Activated naive CD8-positive, alpha-beta T cell treated with anti-CD3 and anti-CD28 coated beads, Interleukin-2, amount 50 U/mL, for 16 hours (primary cell): ENCODE measurements at places on chromosomes 11 and 22.

GRCh38 chr11:68584097-68584496, 100.2 kb upstream of the GAL start:
- DNase-seq, result peak; percentile 25

GRCh38 chr22:21984793-21985192, 2.2 kb upstream of the TOP3B start:
- no peak for DNase-seq

DNA sequence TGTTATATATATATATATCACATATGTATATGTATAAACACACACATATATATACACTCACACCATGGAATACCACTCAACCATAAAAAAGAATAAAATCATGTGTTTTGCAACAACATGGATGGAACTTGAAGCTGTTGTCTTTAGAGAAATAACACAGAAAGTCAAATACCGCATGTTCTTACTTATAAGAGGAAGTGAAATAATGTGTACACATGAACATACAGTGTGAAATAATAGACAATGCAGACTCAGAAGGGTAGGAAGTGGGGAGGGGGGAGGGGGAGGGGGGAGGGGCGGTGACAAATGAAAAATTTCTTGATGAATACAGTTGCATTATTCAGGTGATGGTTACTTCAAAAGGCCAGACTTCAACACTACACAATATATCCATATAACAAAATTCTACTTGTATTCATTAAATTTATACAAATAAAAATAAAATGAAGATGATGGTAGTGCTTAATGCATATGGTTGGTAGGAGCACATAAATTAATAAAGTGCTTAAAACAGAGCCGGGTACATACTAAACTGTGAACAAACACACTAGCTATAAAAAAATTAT, 5.8 kb upstream of the OR5B2 start:
- no peak for DNase-seq

- DNase-seq, result peak; percentile 50
Measured at GRCh38 chr22:37162221-37163095, 12.7 kb upstream of the IL2RB start.

DNA sequence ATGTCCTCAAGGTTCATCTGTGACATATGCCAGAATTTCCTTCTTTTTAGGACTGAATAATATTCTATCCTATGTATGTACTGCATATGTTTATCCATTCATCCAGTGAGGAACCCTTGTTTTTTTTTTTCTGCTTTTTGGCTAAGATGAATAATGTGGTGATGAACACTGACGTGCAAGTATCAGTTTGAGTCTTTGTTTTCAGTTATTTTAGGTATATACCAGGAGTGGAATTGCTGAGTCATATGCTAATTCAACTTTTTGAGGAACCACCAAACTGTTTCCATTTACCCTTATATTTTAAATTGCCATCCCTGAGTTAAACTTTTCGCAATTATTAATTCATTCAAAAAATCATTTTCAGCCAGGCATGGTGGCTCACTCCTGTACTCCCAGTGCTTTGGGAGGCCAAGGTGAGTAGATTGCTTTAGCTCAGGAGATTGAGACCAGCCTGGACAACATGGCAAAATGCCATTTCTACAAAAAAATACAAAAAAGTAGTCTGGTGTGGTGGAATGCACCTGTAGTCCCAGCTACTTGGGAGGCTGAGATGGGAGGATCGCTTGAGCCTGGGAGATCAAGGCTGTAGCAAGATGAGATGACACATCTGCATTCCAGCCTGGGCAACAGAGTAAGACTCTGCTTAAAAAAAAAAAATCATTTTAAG, 64.2 kb downstream of the MICAL2 start:
- no peak for DNase-seq

- DNase-seq, result no peak
Measured at GRCh38 chr11:76835928-76836612, 24.6 kb upstream of the ACER3 start.

- DNase-seq, result no peak
Measured at GRCh38 chr11:111909378-111909777, 2.2 kb downstream of the CRYAB start.

DNA sequence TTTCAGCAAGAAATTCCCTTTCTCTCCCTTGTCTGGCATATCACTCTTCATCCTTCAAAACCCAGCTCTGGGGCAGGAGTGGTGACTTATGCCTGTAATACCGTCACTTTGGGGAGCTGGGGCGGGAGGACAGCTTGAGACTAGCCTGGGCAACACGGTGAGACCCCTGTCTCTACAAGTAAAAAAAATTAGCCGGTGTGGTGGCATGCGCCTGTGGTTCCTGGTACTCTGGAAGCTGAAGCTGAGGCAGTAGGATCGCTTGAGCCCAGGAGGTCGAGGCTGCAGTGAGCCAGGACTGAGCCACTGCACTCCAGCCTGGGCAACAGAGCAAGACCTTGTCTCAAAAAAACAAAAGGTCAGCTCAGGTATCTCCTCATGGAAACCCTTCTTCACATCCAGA, 1.4 kb upstream of the RCE1 start:
- DNase-seq, result no peak

DNA sequence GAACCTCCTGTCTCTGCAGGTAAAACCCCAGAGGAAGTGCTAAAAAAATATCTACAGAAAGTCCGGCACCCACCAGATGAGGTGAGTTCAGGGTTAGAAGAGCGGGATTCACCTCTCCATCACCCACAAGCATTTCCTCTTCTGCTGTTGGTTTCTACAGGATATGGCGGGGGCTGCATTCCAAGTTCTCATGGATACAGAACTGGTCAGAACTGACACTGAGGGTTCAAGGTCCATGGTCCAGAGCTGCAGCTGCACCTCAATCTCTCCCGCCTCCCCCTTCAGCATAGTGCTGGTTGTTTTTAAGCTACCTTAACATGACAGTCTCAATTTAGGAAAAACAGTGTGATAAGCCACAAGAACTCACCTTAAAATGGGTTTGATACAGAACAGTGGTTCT, 19.2 kb downstream of the DTX4 start:
- DNase-seq, result no peak

GRCh38 chr11:59173964-59174663, 2.2 kb downstream of the DTX4 start:
- DNase-seq, result no peak

DNA sequence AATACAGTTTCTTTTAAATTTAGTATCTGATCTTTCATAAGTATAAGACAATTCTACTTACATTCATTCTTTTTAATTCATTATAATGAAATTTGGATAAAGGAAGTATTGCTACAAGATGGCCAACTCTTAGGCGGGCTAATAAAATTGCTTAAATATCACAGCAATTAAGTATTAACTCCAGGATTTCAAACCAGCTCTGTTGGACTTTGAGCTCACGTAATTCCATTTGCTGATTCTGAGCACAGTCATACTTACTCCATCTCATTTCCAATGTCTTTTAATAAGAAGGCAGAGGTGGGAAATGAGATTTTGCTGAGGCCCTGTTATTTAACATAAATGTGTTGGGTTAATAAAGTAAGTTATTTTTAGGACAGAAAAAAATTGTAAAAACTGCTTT, 748.1 kb downstream of the KCNA4 start:
- no peak for DNase-seq
